CD4-positive, alpha-beta memory T cell (primary cell): ENCODE measurements at places on chromosomes 6 and 20.

DNA sequence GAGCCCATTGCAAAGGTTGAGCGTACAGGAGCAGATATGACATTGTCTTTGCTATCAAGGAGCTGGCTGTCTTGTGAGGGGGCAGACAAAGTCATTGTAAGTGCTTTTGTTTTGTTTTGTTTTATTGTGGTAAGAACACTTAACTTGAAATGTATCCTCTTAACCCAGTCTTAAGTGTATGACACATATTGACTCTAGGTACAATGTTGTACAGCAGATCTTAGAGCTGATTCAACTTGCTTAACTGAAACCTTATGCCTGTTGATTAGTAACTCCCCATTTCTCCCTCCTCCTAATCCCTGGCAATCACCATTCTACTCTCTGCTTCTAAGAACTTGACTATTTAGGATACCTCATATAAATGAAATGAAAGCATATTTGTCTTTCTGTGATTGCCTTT is 429.0 kb downstream of the BMP2 start:
- DNase-seq: no peak

DNA sequence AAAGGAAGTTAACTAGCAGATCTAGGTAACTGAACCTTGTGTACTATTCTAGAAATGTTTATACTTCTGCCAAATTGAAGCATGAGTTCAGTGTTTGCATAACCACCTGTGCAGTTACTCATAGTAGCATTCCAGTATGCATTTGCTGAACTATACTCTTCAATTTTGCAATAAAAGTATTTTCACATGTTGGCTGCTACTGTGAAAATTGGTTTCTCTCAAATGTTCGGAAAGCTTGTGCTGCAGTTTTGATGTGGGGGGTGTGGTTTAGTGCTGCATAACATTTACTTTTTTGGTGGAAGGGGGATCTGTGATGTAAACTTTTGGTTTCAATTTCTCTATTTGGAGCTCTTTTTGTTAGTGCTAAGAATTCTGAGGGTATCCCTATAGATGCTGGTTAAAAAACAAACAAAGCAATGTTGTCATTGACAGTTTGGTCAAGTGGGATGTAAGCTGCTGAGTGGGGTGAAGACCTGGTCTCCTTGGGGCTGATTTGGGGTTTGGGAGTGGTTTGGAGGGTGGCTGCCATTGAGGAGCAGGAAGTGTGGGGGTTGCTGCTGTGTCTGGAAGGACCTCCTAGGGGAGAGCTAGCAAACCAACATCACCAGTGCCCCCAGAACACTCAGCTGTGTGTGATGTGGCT is 87.8 kb downstream of the CARMIL1 start:
- DNase-seq: peak; percentile 58

DNA sequence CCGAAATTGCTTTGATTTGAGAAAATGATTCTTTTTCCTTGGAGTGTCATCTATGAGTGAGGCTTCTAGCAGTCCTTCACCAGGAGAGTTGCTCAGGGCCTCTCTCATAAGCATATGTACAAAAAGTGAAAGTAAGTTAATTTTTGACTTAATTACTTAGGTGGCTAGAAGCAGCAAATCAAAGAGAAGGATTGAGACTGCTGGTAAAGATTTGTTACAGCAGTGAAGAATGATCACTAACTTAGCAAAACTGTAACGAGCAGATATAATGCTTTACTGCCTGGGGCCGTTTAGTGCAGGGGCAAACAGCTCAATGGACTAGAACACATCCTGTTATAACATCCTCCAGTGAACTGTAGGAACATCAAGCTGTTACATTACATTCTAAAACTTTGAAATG is 167.8 kb upstream of the RIPOR2 start:
- no peak for DNase-seq

DNA sequence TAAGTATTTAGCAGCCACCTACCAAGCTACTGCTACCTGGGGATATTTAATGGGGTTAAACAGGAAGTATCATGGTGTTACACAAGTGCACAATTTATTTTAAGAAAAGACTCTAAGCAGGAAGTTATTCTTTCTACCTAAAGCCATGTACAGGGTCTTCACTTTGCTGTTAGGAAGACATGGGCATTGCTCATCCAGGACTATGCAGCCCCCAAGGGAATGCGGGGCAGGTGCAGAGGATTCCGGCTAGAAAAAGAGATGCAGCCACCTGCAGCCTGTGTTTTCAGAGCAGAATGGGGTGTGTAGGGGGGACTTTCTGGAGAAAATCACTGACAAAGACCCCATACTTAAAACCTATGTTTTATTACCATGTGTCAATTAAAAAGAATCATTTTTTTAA is 399.1 kb upstream of the NOX3 start:
- no peak for DNase-seq

- DNase-seq: no peak
Measured at GRCh38 chr6:136347847-136348246, 58.2 kb upstream of the BCLAF1 start.

- DNase-seq: no peak
Measured at GRCh38 chr6:149963212-149963461, 606 bp upstream of the ULBP1 start.

DNA sequence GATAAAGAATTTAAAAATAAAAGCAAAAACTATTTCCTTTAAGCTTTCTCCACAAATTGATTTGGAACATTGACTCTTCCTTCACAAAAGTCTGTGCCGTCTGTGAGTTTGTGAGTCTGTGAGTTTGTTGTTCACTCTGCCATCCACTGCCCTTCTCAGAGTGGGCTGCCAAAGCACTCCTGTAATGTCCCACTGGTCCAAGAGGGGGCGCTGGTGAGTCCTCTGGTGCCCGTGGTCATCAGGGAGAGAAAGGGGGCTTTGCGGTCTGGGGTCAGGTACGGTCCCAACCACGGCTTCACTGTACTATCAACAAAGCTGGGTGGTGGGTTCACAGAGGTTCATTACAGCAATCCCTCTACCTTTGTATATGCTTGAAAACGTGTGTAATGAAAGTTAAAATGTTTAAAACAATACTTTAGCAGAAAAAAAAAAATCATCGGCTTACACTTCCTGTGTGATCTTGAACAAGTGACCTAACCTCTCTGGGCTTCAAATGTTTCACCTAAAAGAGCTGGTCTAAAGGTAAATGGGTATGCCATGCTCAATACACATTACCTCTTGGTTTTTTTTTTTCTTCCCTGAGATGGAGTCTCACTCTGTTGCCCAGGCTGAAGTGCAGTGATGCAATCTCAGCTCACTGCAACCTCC is 5.6 kb upstream of the ANKRD60 start:
- DNase-seq: no peak

DNA sequence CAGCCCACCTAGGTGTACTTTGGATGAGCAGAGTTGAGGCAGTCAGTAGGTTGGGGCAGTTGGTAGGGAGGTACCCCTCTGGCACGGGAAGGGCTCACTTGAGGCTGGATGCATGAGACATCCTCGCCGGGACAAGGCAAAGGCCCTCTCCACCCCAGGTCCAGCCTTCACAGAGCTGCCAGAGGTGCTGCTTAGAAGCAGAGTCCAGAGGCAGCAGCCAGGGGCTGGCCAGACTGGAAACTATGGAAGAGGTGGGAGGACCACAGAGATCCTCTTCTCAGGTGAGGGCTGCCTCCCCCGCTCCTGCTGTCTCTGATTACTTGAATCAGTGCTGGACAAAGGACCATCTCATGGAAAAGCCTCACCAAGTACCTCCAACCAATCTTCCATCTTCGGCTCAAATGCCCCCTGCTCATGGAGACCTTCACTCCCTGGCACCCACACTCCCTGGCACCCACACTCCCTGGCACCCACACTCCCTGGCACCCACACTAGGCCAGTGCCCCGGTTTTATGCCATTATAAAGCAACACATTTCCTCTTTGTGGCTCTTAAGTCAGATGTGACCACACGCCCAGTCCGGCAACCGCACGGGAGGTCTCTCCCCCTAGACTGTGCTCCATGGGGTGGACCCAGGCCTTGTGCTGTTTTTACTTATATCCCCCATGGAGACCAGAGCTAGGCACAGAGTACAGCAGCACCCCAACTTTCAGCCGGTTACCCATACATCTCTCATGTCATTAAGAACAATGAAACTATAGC is 100.1 kb downstream of the YTHDF1 start:
- no peak for DNase-seq
